ENCODE measurements at places on chromosomes 4 and X.

DNA sequence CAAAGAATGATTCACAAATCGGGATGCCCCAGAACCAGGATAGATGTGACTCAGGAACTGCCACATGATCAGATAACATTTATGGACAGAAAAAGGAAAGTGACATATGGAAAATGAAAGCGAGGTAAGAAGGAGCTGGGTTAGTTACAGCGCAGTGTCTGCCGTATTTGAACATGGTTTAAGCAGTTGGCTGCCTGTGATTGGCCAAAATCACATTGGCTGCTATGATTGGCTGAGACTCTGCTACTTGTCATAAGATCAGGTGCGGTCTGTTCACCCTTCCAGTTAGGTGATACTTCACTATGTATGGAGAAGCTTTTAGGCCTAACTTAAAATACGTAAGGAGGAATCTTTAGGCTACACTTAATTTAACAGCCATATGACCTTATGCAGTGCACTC, 322.7 kb upstream of the HAND2 start:
- no peak for DNase-seq

DNA sequence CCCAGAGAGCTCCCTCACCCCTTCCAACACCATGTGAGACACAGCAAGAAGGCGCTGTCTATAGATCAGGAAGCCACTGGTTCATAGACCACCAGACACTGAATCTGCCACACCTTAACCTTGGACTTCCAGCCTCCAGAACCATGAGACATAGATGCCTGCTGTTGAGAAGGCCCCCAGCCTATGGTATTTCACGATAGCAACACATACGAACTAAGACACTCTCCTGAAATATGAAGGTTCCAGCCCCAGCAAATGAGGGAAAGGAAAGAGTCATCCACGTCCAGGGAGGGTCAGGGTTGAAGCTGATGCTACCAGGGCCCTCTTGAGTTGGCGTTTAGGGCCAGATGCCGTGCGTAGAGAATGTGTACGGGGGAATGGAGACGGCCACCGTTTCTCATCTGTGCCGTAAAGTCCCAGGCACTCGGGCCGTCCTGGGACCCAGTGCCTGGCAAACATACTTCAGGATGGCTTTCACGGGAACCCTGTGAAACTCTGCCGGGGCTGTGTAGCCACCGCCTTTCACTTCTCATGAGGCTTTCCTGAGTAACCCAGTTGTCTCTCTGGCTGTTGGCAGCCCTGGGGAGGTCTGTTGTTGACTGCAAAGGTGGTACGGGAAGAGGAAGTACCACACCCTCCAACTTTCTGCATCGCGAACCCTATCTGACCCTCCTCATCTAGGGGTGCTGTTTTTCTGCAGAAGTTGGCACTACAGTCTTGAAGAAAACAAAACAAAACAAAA, 17.7 kb upstream of the P2RY8 start:
- no peak for DNase-seq

DNA sequence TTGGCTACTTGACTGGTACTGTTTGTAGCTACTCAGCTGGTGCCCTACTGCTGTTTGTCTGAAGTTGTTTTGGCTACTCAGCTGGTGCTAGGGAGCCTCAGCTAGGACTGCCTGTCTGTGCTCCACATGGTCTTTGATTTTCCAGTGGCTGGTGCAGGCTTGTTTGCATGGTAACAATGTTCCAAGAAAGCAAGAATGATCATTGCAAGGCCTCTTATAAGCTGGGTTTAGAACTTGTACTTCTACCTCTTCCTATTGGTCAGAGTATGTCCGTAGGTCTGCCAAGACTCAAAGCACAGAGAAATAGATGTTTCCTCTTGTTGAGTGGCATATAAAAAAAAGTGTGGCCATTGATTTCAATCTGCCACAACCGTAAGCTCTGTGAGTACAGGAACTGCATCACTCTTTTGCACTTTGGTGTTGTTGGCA, 17.6 kb downstream of the NFKB1 start:
- no peak for DNase-seq

GRCh38 chrX:65463550-65463949, 71.0 kb downstream of the LAS1L start:
- DNase-seq: no peak

DNA sequence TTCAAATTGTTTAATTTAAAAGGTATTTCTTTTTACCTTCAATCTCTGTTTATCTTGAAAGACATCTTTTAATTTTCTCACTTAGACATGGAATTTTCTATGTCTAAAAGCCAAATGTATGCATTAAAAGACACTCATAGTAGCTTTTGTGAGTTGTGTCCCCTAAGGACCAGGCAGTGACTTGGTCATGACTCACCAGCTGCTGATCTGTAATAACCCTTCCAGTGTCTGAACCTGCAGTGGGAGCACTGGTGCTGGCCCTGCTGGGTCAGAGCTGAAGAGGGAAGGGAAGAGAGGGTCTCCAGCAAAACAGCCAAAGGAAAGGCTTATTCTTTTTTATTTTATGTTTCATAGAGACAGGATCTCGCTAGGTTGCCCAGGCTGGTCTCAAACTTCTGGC, 31.1 kb upstream of the SH3D19 start:
- no peak for DNase-seq

DNA sequence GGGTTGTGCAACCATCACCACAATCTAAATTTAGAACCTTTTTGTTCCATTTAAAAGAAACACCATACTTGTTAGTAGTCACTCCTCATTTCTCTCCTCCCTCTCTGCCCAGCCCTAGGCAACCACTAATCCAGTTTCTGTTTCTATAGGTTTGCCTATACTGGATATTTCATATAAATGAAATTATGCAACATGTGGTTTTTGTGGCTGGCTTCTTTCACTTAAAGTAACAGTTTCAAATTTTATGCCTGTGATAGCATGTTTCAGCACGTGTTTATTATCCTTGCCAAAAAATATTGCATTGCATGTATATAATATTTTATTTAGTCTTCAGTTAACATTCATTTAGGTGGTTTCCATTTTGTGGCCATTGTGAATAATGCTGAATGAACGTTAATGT, 437.6 kb downstream of the IL1RAPL1 start:
- DNase-seq: no peak

GRCh38 chrX:21645886-21646285, 12.2 kb downstream of the KLHL34 start:
- no peak for DNase-seq

DNA sequence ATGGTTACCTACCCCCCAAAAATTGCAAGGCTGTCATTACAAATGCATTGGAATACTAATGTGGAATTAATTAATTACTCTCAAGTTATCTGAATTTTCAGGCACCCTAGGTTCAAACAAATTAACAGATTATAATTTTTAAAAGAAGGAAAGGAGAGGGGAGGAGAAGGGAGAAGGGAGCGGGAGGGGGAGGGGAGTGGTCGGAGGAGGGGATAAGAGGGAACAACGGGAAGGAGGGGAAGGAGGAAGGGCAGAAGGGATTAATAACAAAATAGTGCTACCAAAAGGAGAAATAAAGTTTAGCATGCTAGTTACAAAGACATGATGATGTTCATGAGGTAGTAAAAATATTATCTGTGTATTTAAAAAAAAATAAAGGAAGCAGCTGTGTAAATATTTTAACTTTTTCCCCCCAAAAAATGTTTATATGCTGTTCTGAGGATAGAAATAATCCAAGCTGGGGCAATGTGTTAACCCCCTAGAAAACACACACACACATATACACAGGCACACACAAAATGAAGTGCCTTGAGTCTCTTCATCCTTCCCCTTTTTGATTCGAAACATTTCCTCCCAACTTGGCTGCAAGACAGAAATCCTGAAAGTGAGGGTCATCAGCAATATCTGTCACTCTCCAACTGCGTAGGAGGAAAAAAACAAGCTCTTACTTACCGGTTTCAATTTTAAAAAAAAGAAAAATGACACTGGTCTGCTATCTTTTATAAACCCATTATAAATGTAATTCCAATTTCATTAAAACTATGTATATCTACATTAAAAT, 58.8 kb downstream of the PPP3CA start:
- DNase-seq: no peak

DNA sequence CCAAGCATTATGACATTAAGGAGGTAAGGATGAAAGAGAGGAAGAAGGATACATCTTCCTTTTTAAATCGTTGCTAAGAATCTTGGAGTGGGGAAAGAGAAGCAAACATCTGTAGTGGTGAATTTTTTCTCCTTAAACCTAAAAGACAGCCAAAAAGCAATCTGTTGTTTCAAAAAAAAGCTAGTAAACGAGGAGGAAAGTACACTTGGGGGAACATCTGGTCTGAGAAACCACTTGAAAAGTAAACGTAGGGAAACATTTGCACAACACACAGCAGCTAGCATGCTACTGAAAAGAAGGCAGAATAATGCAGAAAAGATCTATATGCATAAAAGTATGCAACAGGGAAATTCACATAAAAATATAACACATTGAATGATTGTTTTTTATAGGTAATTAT, 1485.6 kb downstream of the PCDH19 start:
- DNase-seq: no peak

- peak; percentile 68 for DNase-seq
Measured at GRCh38 chr4:101201421-101201820, 145.9 kb downstream of the PPP3CA start.

DNA sequence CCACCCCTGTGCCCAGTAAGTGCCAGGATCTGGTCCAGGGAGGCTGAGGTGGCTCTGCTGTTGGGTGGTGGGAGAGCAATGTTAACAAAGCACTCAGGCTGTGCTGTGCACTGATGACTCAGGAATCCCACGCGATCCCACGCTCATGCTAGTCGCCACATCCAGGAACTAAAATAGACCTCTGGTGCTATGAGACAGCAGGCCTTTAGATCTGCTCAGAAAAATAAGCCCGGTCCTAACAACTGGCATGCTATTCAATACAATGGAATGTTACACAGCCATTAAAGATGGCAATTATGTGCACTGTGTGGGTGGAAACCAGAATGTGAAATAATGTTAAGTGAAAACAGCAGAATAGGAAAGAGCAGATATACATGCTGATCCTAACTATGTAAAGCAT, 26.0 kb downstream of the ARL13A start:
- DNase-seq: no peak

DNA sequence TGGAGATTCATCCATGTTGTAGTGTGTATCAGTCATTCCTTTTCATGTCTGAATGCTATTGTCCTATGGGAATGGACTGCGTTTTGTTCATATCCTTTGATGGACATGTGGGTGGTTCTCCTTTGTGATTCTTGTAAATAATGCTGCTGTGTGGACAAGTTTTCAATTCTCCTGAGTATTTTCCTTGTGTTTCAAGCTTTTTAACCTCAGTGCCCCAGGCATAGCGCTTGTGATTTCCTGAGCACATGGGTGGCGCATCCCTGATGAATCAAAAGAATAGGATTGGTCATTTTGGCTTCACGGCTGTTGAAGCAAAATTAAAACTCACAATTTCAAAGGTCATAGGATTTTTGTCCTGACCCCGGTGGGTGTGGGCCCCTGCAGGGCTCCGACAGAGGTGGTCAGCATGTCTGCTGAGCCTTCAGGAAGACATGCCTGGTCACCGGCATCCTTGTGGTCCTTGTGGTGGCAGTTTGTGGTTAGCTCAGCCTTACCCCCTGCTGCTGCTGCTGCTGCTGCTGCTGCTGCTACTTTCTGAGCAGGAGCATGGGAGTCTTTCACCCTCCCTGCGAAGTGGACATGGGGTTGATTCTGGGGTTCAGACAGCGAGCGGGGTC, 30.0 kb downstream of the SHROOM2 start:
- no peak for DNase-seq

DNA sequence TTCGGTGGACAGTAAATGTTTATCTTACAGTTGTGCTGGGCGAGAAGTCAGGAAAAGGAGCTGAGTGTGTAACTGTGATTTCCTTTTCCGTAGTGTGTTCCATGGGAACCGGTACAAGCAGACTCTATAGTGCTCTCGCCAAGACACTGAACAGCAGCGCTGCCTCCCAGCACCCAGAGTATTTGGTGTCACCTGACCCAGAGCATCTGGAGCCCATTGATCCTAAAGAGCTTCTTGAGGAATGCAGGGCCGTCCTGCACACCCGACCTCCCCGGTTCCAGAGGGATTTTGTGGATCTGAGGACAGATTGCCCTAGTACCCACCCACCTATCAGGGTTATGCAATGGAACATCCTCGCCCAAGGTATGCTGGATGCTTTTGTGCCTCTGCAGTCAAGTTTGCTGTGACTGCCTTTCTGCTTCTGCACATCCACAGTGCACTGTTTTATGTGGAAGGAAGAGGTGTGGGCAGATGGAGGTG, 27.4 kb downstream of the NOCT start:
- DNase-seq: no peak

- DNase-seq: no peak
Measured at GRCh38 chrX:31039327-31039711, 32.5 kb downstream of the FTHL17 start.

DNA sequence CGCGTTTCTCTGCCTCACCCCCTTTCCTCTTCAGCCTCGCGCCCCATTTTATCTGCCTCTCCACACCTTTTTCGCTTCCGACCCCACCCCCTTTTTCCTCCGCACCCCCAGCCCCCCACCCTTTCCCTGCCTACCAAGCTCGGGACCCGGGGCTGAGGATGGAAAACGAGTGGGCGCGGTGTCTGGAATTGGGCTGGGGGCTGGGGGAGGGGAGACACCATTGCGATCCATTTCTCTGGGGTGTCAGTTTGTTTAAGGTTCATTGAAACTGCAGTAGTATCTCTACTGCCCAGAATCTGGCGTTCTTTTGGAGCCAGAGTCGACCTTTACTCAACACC, 707 bp downstream of the SLC9A6 start:
- no peak for DNase-seq

DNA sequence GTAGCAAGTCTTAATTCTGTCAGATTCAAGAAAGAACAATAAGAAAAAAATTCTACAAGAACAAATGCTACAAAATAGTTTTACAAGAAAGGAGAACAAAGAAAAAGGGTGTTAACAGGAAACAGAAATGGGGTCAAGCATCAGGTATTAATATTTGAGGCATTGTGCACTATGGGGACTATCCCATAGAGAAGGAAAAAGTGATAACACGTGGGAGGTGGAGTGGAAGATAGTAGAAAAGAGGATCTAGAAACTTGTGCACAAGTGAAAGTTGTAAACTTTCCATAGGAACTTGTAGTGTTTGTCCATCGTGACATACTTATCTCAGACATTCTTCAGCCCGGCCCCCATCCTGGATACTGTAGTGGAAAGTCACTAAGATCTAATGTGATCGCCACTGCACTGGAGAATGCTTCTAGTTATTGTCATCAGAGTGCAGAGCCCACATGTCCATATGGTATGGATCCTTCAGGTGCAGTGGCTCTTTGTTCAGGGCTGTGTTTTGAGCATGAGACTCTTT, 15.4 kb upstream of the NFXL1 start:
- DNase-seq: no peak

DNA sequence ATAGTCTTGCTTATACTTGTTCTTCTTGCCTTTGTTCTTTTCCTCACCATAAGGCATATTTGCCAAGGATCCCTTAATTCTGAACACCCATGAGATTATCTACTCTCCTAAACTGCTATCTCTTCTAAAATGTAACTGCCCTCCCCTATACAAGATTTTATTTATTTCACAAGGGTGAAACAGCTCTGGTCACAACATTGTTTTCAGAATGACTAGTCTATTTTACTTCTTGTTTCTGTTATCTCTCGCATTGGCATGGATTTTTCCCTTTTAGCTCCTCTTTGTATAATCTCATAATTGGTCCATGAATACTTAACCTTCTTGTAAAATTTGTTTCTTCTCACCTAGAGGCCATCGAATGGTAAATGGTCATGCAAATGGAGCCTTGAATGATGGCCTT, 17.2 kb upstream of the COL25A1 start:
- no peak for DNase-seq
